ENCODE measurements at places on chromosomes 2 and 18.

DNA sequence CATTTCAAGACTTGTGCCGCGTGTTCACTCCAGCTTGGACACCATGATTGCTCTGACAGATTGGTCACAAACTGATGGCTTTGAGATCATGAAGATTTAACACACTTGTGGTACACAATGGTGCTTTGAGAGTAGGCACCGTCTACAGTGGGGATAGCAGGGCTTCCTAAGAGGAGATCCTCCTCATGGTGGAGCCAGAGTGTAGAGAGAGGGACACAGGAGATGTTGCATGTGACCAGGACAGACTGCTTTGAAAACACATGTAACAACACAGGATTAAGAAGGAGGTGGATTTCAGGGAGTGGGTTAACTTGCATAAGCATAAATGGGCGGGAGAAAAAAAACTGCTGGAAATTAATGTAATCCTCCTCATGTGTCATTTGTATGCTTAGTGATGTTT, 95.7 kb upstream of the LINC00305 start:
- no peak for DNase-seq

DNA sequence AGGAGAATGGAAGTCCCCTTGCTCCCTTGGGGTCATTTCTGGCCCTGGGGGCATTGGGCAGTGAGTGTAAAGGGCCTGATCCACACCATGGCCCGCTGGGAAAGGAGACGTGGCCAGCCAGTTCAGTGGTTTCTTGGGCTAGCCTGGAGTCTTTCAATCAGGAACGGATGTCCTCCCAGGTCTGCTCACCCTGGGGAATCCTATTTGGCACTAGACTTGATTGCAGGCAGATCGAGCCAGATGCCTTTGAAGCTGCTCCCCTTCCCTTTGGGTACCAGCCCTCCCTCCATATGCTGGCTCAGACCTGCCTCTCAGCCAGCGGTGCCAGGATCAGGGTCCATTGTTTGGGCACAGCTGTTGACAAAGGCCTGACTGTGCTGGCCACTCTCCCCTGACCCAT, 11.0 kb downstream of the FBLN7 start:
- no peak for DNase-seq

- peak; percentile 26 for DNase-seq
Measured at GRCh38 chr2:229714080-229714735, at the start of gene DNER. DNER (minus strand) TSS chr2:229714555; CDS start chr2:229714423, 132 bp downstream.

DNA sequence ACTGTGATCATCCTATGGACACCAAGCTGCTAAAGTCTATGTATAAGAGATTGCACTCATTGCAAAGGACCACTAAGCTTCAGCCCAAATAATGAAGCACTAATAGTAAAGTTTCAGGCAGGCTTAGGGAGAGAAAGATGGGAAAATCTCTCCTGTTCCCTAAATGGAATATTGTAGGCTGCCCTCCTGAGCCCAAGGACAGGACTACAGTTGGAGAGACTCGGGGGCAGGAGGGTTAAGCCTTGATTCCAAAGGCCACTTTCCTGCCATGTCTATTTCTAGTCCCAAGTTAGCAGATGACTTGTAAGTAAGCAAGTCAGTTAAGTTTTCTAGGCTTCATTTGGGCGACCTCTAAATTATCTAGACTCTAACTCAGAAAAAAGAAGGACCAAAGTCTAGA, 9.0 kb downstream of the TMEM247 start:
- DNase-seq = no peak

DNA sequence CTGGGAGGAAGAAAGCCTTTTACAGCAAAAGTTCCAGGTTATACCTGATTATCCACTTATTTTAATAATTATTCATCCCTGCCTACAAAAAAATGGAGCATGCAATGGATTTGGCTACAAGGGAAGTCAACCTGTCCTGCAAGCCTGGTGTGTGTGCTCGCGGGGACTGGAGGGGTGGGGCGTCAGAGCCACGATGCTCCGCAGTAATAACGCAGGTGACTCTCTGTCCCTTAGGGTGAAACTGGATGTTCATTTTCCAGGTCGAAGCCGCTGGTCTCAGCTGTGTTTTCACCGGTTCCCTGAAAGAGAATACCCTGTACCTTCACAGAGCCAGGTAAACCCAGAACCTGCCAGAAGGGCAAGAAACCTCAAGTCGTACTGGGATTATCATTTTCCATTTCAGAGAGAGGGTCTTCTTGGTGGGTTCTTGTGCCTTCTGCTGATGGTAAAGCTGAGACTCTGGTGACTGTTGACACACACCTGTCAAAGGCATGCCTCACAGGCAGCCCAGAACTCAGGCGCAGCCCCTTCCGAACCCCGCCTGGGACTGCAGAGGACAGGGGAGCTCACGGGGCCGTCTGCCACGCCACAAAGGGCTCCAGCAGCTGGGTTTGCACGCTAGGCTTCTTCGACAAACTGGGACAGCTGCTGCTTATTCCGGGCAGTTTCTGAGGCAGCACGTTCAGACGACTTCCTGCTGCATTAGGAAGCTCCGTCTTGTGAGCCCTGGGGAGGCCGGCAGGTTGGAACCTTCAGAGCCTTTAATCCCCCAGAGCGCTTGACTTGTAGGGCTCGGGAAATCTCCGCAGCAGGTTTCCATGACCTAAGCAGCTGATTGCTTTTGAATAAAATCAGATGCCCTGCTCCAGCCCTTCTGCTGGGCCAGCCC, 58.6 kb downstream of the KCNG2 start:
- DNase-seq = peak; percentile 34

DNA sequence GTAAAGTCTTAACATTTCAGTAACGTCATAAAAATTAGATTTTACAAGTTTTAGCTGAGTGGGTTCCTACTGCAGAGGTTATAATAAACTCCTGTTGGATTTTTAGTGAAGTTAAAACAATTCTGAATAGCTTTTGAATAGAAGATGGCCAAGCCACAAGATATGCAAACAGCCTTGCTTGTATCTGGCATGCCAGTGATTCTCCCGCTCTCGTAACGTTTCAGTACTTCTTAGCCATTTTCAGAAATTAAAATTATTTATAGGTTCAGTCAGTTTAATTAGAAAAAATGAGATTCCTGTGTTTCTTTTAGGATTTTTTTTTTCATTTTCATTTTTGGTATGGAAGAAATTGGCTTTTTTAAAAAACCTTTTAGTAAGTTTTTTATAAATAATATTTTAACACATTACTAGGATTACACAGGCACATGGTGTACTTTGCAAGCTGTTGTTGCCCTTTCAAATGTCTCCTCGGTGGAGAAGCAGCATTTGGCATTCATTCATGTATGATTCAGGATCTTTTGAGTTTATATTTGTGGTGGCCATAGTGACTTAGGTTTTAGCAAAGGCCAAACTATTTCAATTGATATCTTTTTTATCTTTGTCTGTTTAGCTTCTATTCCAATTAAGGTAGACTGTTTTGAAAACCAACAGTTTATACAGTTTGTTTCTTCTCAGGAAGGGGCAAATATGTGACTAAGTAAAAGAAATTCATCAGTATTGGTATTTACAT, 30.6 kb upstream of the RND3 start:
- no peak for DNase-seq

All from CD8-positive, alpha-beta T cell (primary cell).